ENCODE measurements at places on chromosomes 16 and 17.
A peak's percentile ranks its signal among the peaks of the same experiment; 100 is the strongest.

DNA sequence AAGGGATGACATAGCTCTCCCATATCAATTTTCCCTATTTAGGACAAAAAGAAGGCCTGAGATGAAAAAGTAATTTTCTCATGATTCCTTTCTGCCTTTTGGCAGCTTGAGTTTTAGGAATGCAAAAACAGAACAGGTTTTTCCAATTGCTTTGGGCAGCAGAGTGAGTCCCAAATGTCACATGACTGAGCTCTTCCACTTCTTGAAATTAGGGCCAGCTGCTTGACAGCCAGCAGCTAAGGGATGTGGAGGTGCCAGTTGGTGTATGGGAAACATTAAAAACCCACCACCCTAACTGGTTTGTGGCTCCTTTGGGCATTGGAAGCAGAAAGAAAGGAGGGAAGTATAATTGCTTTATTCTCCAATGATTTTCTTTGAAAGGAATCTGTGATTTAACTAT lies 133.8 kb upstream of the FAM20A start:
- peak; percentile 20 for DNase-seq

- DNase-seq = no peak
These were observed 4.6 kb downstream of the ANKFN1 start for GRCh38 chr17:56157845-56158244.

DNA sequence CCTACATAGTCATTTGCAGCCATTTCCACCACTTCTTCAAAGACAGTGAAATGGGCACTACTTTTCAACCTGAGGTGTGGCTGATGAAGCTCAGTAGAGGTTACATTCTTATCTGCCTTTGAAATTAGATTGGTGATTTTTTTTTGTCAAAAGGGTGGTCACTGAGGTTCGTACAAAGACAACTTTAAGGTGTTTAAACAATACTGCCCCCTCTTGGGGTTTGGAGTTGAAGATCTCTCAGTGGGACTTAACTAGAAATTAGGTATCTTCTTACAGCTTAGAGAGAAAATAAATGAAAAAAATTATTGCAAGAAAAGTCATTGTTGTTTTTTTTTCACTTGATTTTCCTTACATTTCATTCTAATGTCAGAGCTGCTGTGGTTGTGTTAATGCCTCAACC lies 713.2 kb downstream of the CDH11 start:
- DNase-seq = no peak

DNA sequence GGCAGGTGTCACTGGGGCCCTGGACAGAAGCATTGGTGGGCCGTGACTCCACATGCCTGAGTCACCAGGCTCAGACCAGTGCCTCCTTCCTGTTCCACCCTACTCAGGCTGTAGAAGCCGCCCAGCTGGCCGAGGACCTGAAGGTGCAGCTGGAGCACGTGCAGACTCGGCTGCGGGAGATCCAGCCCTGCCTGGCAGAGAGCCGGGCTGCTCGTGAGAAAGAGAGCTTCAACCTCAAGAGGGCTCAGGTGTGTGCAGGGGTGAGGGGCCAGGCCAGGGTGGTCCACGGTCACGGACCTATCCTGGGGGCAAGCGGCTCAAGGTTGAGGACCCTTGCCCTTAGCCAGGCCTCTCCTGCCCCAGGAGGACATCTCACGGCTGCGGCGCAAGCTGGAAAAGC lies 9.6 kb downstream of the RNF40 start:
- no peak for DNase-seq

DNA sequence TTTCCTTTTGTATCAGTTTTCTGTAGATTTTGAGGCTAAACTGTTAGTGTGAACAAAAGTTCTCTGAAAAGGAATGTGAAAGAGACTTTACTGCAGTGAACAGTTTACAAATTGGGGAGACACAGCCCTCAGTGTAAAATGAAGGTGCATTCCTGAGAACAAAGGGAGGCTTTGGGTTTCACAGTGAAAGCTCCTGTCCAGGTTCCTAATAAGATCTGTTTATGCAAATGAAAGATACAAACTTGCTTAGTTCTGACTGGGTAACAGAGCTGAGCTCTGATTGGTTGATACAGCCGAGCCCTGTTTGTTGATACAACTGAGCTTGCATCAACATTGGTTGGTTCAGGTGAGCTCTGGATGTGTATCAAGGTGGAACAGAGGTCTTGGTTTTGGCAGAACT lies 8.3 kb upstream of the CDRT15 start:
- no peak for DNase-seq
